ENCODE measurements at places on chromosomes 2 and 18. TPM values are rescaled to one million over a fixed set of nuclear protein-coding genes. Genes with fewer than 3 reads are reported as not detected.

Gene TOGARAM2
- not detected for total RNA-seq

Gene MAP2
- 5.3 TPM for total RNA-seq

DNA sequence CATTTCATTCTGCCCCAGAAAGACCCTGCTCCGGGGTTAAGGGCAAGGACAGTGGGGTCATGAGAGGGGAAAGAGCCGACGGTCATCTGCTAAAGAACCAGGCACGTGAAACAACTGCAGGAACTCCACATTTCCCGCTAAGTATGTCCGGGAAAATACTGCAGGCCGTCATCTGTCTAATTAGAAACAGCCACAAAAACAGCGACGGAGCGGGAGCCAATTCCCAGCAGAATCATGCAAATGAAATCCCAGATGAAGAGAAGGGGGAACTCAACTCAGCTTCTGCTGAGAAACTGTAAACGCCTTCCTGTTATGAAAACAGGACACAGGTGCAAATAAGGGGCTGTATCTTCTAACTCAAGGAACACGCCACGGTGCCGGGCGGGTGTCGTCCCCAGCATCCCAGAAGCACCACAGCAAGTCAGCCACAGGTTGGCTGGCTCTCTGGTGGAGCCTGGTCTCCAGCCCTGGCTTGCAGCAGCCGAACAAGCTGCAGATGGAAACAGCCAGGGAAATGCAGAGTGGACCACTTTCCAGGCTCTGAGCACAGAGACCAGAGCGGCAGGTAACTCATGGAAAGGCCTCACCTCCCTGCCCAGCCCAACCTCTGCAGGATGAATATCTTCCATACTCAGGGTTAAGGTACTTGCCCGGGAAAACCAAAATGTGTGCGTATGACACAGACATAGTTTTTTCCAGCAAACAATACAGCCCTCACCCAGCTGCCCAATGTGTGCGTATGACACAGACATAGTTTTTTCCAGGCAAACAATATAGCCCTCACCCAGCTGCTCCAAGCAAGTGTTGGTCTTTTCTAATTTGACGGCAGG, 28.9 kb downstream of the PXDN start:
- DNase-seq, result no peak

Gene ALKAL2
- not detected for total RNA-seq

Gene WNT10A
- total RNA-seq, result not detected

Gene C2orf72
- 0.75 TPM for total RNA-seq

DNA sequence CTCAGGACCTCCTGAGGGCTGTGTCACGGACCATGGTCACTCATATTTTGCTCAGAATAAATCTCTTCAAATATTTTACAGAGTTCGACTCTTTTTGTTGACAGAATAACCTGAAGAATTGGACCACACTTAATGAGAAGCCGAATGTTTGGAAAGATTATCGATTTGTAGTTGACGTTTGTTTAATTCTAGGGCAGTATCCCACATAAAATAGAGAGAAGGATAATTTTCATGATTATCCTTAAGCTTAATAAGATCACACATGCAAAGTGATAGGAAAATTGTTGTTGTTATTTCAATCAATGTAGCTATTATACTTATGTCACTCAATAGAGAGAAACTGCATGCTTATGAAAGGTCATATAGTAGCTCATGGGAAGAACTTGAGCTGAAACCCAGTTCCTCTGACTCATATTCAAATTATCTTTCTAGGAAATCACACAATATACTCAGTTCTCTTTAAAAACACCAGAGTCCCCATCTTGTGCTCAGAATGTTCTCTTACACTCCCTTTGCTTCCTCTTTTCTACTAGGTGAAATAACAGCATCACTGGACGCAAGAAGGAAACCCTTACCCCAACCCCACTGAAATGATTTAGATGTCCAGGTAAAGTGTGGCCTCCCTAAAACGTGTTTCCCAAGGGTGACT, 982.1 kb downstream of the TSN start:
- no peak for DNase-seq

Gene CTNNA2
- total RNA-seq, result 0.39 TPM

DNA sequence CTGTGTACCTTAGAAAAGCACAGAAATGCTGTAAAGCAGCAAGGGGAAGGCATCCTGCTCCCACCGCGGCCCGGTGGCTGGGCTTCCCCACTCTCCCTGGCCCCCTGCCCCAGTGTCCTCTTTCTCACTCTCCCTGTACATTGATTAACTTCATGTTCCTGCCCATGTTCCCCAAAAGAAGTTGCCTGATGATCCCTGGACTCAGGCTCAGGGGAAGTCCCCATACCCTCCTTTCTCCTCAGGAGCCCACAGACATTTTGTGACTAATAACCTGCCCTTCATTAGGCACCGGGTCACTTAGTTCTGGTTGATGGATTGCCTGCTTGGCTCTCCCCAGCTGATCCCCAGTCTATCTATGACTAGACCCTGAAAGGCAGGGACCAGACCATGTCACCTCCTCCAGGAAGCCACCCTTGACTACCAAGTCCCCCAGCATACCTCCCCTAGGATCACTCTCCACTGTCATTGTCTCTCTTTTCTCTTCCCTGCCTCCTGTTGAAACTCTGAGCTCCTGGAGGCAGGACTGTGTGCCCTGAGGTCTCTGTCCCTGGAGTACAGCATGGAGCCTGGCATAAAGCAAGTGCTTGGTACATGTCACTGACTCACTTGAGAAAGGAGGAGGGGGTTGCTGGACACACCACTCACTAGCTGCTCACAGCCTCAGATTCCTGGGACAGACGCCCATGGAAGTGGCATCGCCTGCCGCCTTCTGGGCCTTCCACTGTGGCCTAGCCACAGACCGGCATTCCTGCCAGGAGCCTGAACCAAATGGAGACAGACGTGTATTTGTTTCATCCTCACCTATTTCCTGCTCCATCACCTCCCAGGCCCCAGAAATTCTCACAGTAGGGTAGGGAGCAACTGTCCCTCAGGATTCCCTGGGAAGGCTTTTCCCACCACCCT, 13.5 kb downstream of the MALL start:
- DNase-seq, result peak; percentile 30

Data from H4 (cell line).